Activated naive CD4-positive, alpha-beta T cell treated with anti-CD3 and anti-CD28 coated beads, Interleukin-2, amount 50 U/mL, for 72 hours (primary cell): ENCODE measurements at places on chromosomes 5 and 9. TPM values are rescaled to one million over a fixed set of nuclear protein-coding genes. Genes with fewer than 3 reads are reported as not detected.
A peak's percentile ranks its signal among the peaks of the same experiment; 100 is the strongest.

GRCh38 chr5:10580531-10581423 lies 16.9 kb downstream of the ANKRD33B start:
- peak; percentile 43 for DNase-seq

DNA sequence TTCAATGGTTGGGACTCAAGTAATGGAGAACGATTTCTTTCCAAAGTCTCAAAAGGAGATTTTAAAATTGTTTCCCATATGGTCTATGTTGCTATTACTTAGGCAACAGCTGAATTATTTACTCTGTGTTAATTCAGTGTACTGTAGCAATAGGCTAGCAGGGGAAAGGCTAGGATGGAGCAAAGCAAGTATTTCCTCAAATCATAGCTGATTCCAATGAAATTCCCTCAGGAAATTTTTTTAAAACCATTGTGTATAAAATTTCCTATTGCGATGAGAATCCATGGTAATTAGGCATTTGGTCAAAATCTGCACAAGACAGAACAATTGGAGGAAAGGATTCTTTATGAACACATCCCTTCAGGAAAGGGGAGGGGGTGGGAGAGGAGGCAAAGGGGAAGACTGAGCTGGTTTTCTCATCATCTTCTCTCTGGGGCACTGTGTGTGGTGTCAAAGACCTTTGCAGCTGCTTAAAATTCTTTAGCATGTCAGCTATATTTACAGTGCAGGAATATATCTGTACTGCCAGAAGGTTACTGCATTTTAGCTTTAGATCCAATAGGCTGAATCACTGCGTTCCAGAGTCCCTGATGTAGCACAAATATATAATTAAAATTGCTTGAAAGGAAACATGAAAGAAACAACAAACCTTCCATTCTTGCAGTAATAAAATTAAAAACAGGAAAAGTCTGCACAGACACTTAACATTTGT lies 95.3 kb downstream of the ZNF608 start:
- DNase-seq, result no peak

NUTM2F gene
- total RNA-seq, result not detected

GRCh38 chr5:163619951-163620350 lies 114.5 kb downstream of the MAT2B start:
- DNase-seq, result no peak

GRCh38 chr5:11143456-11144267 lies 382.6 kb upstream of the DAP start:
- DNase-seq, result peak; percentile 83

GRCh38 chr9:117044241-117044640 lies 357.1 kb downstream of the TRIM32 start:
- DNase-seq, result no peak

DNA sequence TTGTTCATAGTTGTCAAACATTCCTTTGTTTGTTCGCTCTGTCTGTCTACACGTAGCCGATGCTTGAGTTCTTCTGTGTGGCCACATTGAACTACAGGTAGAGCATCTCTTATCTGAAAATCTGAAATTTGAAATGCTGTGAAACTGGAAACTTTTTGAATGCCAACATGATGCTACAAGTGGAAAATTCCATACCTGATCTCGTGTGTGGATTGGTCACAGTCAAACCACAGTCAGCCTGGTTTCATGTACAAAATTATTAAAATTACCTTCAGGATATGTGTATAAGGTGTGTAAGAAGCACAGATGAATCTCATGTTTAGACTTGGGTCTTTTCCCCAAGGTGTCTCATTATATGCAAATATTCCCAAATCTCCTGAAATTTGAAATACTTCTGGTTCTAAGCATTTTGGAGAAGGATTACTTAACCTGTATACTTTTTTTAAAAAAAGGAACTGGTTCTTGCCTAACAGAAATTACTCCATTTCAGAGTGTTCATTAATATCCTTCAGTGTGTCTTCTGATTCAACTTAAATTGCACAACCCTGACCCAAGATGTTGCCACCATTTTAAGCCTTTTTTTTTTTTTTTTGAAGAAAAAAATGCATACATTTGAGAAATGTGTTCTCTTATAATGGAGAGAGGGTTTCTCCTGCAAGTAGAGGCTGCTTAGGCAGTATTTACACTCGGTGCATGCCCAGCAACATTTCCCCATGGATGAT lies 254.3 kb downstream of the MAST4 start:
- no peak for DNase-seq

GAS1 gene
- total RNA-seq, result not detected

GRCh38 chr9:85258823-85259370 lies 482.9 kb downstream of the AGTPBP1 start:
- DNase-seq, result no peak

- DNase-seq, result no peak
Measured at GRCh38 chr5:100802208-100802607, 100.9 kb downstream of the ST8SIA4 start.

- no peak for DNase-seq
Measured at GRCh38 chr9:117839862-117840261, 135.7 kb downstream of the TLR4 start.

- no peak for DNase-seq
Measured at GRCh38 chr5:95773335-95774059, 42.4 kb downstream of the RHOBTB3 start.

- no peak for DNase-seq
Measured at GRCh38 chr9:94602666-94603065, 9.0 kb upstream of the FBP2 start.

- no peak for DNase-seq
Measured at GRCh38 chr5:45271626-45272025, 424.6 kb downstream of the HCN1 start.

DNA sequence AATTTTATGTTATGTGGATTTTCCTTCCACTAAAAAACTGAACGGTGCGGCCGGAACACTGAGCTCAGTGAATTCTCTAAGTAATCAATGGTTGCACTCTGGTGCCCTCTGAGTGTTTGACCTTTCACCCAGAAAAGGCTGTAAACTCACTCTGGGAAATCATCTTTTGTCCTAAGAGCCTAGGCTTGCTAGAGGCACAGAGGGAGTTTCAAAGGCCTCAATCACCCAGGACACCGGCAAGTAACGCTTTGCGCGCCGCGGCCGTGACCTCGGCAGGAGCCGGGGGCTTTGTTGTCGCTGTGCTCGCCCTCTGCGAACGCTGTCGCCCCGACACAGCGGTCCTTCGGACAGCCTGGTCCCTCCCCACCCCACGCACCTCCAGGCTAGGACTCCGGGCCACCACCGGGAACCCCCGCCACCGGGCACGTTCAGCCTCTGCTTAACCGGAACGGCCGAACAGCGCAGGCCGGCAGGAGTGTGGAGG lies 703 bp downstream of the ISCA1 start:
- DNase-seq, result no peak

DNA sequence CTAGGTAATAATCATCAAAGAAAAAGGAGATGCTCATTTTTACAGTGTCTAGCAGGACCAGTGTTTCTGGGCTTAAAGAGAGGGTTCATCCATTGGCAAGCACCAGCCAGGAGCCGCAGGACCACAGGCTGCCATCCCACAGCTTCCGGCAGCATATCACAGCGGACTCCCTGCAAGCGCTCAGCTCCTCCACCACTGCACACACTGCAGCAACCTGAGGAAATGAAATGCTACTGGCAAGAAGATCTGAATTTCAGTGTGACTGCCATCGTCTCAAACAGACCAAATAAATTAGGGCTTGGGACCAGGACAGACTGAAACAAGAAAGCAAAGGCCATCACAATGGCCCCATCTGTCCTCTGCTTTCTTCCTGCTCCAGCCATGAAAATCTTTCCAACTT lies 114.2 kb downstream of the TTC39B start:
- DNase-seq, result no peak

GRCh38 chr5:158739951-158740757 lies 359.6 kb downstream of the EBF1 start:
- DNase-seq, result no peak

PCDHA13 gene
- not detected for total RNA-seq

DNA sequence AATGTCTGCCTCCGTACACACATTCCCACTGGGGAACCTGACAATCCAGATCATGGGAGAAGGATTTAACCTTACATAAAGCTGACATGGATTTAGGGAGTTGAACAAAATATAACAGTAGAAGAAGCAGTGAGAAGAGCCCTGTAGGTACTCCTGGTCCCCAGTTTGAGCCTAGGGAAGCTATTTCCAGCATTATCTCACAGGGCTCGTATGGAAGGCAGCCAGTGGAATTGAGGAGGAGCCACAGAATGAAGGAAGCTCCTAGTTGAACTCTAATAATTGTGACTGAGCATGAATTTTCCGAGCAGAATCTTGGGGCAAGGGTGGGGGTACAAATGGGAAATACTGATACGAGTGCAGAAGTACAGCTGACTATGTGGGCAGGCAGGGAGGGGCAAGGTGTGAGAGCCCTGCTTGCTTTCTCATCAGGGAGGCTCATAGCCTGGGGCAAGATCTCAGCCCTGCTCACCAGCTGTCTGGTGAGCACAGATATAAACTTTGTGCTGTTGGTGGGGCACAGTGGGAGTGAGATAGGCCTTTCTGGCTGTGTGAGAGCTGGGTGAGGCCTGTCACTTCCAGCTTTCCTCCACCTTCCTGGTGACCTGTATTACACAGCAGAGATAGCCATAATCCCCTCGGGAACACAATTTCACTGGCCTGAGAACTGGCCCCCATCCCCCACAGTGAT lies 290.7 kb upstream of the IL12B start:
- DNase-seq, result no peak

FBP2 gene
- total RNA-seq, result not detected

DNA sequence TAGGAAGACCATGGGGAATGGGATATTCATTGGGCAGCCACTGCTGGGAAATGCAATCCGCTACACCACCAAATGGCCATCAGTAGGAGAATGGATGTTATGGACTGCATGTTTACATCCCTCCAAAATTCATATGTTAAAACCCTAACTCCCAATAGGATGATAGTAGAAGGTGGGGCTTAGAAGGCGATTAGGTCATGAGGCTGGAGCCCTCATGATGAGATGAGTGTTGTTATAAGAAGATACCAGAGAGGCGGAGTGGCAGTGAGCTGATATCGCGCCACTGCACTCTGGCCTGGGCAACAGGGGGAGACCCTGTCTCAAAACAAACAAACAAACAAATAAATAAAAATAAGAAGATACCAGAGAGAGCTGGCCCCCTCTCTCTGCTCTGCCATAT lies 16.1 kb upstream of the GTF3C5 start:
- no peak for DNase-seq

GRCh38 chr9:77838986-77839385 lies 190.9 kb upstream of the GNA14 start:
- DNase-seq, result no peak

GRCh38 chr5:139646111-139646510 lies 2.0 kb upstream of the CXXC5 start:
- no peak for DNase-seq

COL15A1 gene
- total RNA-seq, result 0.23 TPM

KIF4B gene
- total RNA-seq, result 0.11 TPM

- DNase-seq, result no peak
Measured at GRCh38 chr9:113345190-113345589, 4.2 kb upstream of the BSPRY start.

VAV2 gene
- 9.1 TPM for total RNA-seq

DNA sequence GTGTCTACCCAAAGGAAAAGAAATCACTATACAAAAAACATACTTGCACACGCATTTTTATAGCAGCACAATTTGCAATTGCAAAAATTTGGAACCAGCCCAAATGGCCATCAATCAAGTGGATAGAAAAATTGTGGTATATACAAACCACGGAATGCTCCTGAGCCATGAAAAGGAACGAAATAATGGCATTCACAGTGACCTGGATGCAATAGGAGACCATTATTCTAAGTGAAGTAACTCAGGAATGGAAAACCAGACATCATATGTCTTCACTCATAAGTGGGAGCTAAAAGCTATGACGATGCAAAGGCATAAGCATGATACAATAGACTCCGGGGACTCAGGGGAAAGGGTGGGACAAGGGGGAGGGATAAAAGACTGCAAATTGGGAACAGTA lies 78.4 kb downstream of the ENC1 start:
- DNase-seq, result no peak
